Activated CD4-positive, CD25-positive, alpha-beta regulatory T cell treated with anti-CD3 and anti-CD28 coated beads, Interleukin-2, amount 50 U/mL, for 72 hours (primary cell): ENCODE measurements at places on chromosomes 3 and 15.

DNA sequence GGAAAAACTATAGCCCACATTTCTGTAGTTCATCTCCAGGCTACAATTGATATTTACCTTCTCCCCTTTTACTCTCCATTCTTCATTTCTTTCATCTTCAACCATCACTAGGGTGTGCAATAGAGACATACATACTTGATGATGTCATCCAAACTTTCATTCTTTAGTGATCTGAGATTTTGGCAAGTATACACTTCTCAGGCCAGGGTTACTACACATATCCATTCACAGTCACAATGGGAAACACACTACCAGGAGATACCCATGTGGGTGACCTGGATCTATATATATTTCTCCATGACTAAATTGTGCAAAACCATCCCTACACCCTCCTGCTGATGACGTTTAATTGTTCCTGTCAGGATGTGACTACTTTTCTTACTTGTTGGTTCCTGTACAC, 769.5 kb upstream of the DPPA4 start:
- DNase-seq: no peak

GRCh38 chr3:135159681-135160247, 364.7 kb downstream of the EPHB1 start:
- no peak for DNase-seq

GRCh38 chr15:59539799-59540198, 71.8 kb upstream of the GCNT3 start:
- DNase-seq: no peak

- no peak for DNase-seq
Observed at GRCh38 chr3:120481081-120481480, 30.3 kb upstream of the FSTL1 start.

GRCh38 chr3:172675441-172676193, 35.2 kb downstream of the NCEH1 start:
- DNase-seq: no peak
